ENCODE measurements at places on chromosomes 16 and 17. TPM values are rescaled to one million over a fixed set of nuclear protein-coding genes. Genes with fewer than 3 reads are reported as not detected.
A peak's percentile ranks its signal among the peaks of the same experiment; 100 is the strongest.

Gene GNG13
- not detected for total RNA-seq

- DNase-seq: no peak
These were observed 75.9 kb downstream of the HLF start for GRCh38 chr17:55340686-55341085.

DNA sequence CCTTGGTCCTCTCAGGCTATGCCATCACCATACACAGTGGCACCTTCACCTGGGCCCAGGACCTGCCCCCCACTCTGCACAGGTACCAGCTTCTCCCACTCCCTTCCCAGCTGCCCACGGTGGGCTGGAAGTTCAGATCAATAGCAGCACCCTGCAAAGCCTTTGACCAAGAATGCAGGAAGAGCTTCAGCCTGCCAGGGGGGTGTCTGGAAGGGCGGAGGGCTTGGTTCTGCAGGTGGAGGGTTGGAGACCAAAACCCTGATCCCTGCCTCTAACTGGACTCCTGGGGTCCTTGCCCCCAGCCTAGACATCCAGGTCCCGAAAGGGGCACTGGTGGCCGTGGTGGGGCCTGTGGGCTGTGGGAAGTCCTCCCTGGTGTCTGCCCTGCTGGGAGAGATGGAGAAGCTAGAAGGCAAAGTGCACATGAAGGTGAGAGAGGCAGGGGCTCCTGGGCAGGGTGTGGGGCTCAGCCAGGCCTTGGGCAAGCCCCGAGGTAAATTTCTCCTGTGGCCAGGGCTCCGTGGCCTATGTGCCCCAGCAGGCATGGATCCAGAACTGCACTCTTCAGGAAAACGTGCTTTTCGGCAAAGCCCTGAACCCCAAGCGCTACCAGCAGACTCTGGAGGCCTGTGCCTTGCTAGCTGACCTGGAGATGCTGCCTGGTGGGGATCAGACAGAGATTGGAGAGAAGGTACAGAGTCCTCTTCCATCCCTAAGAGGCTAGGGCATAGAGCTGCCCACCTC, 34.3 kb downstream of the ABCC3 start:
- DNase-seq: no peak

Gene CTRB2
- total RNA-seq: not detected

Gene KRT33B
- not detected for total RNA-seq

DNA sequence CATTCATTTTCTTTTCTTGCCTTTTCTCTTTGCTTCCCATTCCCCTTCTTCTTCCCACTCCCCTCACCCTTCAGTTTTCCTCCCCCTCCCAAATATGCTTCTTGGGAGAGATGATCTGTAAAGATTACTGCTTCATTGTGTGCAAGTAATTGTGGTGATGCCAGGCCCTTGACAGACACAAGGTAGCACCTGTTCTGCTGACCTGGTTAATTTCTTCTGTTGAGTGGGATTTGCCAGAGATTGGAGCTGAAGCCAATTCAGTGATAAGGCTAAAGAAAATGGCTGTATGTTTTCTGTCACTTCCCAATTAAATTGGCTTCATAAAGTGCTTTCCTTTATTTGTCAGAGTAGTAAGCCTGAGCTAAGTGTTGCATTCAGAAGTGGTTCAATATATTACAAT, 44.5 kb downstream of the AATF start:
- DNase-seq: no peak

- DNase-seq: no peak
These were observed 14.1 kb downstream of the CFAP20 start for GRCh38 chr16:58114827-58115825.

- no peak for DNase-seq
These were observed 27.3 kb downstream of the NLRC3 start for GRCh38 chr16:3549906-3550305.

Gene CD300LB
- total RNA-seq: 0.29 TPM

Gene TMEM132E
- 0.09 TPM for total RNA-seq

- no peak for DNase-seq
These were observed 530 bp upstream of the ZDHHC7 start for GRCh38 chr16:85011846-85012284.

DNA sequence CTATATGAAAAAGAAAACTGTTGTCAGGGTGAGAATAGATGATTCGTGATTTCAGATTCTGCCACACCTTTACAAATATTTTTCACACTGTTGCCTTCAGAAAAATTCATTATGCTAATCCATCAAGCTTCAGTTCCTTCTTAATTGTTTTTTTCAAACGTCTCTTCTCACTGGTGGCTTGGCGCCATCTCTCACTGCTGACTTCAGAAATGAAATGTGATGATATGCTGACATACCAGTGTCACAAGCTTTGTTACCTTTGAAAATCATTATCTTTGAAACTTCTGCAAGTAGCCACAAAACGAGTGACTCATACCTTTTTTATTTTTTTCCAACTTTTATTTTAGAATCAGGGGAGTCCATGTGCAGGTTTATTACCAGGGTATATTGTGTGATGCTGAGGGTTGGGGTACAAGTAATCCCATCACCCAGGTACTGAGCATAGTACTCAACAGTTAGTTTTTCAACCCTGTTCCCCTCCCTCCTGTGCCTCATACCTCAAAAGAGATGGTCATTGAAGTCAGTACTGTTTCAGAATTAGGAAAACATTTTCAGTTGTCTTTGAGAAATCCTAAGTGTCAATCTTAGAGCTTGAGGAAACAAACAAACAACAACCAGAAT, 14.0 kb upstream of the KRT222 start:
- no peak for DNase-seq

- no peak for DNase-seq
These were observed 283.6 kb upstream of the SALL1 start for GRCh38 chr16:51434567-51435198.

Gene CDRT15
- not detected for total RNA-seq

- DNase-seq: no peak
These were observed 230.6 kb downstream of the MSI2 start for GRCh38 chr17:57486882-57487301.

DNA sequence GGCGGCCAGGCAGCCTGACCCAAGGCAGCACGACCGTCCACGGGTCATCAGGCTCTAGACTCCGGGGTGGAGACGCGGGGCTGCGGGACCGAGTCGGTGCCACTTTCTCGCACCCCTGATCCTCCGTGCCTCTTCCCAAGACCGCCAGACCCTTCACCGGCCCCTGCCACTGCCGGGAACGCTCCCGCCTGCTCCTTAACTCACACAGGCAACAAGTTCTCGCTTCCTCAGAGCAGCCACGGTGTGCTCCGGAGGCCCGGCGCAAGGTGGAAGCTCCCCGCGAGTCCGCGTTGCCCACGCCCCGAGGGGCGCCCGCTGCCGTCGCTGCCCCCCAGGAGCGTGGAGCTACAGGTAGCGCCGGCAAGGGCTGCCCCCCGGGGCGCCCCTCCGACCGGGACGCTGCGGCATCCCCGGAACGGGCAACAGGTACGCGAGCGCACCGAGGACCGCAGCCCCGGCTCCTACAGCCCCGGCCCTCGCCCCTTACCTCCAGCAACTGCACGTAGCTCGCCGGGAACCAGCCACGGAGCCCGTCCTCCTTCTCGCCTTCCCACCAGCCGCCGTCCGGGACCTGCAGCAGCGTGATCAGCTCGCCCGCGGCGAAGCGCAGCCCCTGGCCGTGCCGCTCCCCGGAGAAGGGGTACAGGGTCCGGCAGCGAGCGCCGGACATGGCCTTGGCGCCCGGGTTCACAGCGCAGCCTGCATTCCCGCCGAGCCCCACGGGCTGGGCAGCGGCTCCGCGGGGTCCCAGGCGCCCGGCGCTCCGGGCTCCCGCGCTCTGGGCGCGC, 491 bp downstream of the GAS7 start:
- peak; percentile 42 for DNase-seq

Gene EPN3
- total RNA-seq: 7.0 TPM

DNA sequence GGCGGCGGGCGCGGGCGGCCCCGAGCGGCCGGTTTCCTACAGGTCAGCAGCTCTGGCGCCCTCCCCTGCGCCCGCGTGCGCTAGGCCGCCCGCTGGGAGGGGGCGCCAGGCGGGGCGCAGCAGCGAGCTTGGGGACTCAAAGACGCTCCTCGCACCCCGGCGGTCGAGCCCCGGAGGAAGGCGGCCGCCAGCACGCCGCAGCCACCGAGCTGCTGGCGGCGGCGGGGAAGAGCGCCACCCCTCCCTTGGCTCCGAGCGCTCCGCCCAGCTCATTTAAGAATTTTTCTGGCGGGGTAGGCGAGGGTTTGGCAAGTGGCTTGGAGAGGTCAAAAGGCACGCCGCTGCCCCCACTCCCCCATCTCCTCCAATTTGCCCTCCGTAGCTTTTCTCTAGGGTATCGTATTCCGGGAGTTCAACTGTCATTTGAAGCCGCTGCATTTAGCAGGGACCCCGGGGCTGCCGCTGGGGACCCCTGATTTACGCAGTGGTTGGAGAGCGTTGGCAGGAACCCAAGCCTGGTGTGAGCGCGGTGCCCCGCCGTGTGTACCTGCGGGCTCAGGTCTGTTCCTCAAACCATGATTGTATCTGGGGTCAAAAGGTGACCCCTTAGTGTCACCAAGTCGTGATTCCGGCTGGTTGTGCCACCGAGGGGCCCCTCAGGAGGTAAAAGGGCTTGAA, 59.5 kb upstream of the GSE1 start:
- peak; percentile 82 for DNase-seq

Gene NOL11
- total RNA-seq: 26.1 TPM

Gene KRT27
- not detected for total RNA-seq

Gene RGS11
- 14.8 TPM for total RNA-seq

- DNase-seq: no peak
These were observed 17.4 kb downstream of the HS3ST3B1 start for GRCh38 chr17:14318109-14318917.

Gene ITGAL
- 3.3 TPM for total RNA-seq

DNA sequence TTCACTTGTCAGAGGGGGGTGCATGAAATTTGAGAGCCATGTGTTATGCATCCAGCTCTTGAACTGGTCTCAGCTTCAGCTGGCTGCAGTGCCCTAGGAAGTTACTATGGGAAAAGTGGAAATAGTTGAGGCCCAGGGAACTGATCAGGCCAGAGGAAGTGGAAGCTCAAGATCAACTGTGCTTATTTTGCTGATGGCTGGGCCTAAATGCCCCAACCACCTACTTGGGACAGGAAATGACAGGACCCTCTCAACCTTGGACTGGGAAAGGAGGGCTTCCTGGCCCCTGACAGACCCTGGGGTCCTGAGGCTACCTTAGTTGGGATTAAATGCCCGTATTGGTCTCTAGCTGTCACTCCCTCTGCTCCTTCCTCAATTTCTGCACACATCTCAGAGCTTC, 1.2 kb upstream of the TAOK2 start:
- no peak for DNase-seq

DNA sequence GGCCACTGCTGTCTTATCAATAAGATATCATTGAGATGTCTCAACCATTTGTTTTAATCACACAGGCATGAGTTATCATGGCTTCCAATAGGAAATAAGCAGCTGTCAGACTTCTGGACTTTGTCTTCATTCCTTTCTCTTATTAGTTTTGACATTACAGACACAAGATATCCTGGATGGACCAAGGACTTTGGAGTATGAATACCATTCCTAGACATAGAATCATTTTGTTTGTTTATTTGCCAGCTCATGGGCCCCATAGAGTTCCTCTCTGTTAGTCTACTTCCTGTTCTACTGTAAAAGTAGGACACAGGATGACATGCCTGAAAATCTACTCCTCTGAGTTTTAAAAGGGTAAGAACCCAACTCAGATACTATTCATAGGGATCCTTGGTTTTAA, 77.7 kb upstream of the KCNJ16 start:
- DNase-seq: no peak

Gene CRYM
- 124 TPM for total RNA-seq

- no peak for DNase-seq
These were observed 573.7 kb upstream of the KIF2B start for GRCh38 chr17:53249036-53249435.

Gene CCDC92B
- total RNA-seq: 0.13 TPM

GRCh38 chr16:28923652-28924398, 1.2 kb downstream of the RABEP2 start:
- no peak for DNase-seq

Gene FBXW10
- not detected for total RNA-seq

DNA sequence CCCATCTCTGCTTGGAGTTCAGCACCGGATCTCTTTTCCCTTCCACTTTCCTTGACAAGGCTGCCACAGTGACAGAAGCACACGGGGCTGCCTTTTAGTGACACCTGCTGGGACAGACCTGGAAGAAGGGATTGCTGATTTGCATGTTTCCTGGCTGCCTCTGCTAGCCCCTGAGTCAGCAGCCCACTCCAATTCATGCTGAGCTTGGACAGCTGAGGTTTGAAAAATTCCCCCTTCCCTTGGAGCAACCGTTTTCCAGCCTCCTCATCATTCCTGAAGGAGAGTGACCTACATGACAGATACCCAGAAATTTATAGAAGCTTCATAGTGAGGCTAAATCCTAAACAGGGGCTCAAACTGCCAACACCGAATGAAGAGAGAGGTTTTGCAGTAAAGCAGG, 18.8 kb upstream of the RBL2 start:
- DNase-seq: no peak

Gene RBFOX1
- total RNA-seq: 46.5 TPM

GRCh38 chr16:29784157-29784556, 6.1 kb downstream of the ZG16 start:
- no peak for DNase-seq

DNA sequence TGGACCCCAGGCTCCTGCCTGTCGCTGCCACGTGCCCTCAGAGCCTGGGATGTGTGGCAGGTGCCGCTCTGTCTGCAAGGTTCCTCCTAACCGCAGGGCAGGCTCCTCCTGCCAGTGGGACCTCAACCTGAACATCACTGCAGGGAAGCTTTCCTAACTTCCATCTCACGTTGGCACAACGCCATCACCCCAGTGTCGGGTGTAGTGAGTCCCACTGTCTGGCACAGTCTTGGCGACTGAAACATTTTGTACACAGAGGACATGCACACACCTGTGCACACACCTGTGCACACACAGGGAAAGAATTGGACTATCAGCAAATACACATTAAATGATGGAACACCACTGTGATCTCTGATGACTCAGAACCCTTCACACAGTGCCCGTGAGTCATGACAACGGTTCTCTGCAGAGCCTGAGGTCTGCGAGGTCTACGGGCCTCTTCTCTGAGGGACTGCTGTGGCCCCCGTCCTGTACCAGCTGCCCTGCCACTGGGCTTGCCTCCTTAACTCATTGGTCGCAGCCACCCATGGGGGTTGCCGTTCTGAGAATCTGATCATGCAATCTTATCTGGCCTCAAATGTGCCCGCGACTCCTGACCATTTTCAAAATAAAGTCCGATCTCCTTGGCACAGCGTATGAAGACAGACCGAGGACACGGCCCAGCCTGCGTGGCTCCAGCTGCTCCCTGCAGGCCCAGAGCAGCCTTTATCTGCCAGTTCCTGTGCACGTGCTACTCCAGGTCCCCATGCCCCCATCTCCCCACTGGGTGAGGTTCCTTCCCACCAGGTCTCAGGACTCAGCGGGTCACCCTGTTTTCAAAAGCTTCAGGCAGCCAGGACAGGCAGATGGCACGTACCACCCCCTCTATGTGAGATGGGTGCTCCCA, 7.6 kb downstream of the CCDC57 start:
- DNase-seq: no peak

GRCh38 chr17:77120868-77121267, 19.9 kb upstream of the SEC14L1 start:
- peak; percentile 45 for DNase-seq

Gene TBC1D26
- total RNA-seq: not detected

GRCh38 chr17:80986816-80987475, 4.7 kb upstream of the CHMP6 start:
- DNase-seq: no peak

All from left cardiac atrium (tissue), 4 donors.